Bronchial epithelial cell (primary cell): ENCODE measurements at places on chromosomes 5 and 9. TPM values are rescaled to one million over a fixed set of nuclear protein-coding genes. Genes with fewer than 3 reads are reported as not detected.
A peak's percentile ranks its signal among the peaks of the same experiment; 100 is the strongest.

IFNK gene
- total RNA-seq: not detected in 2 replicates

F12 gene
- total RNA-seq: 5.0 and 7.9 TPM in 2 replicates

- DNase-seq: no peak
These were observed 33.6 kb upstream of the MEGF10 start for GRCh38 chr5:127256886-127257597.

IL31RA gene
- total RNA-seq: 0.13 and 0.26 TPM in 2 replicates

- no peak for DNase-seq
These were observed 48.0 kb downstream of the SLC12A7 start for GRCh38 chr5:1063661-1064382.

GRCh38 chr9:89387197-89387849, 69.0 kb downstream of the SECISBP2 start:
- no peak for DNase-seq

PDLIM4 gene
- total RNA-seq: 12.9 and 18.8 TPM in 2 replicates

- no peak for DNase-seq
These were observed 598 bp upstream of the TMED7 start for GRCh38 chr5:115626445-115626823.

DNA sequence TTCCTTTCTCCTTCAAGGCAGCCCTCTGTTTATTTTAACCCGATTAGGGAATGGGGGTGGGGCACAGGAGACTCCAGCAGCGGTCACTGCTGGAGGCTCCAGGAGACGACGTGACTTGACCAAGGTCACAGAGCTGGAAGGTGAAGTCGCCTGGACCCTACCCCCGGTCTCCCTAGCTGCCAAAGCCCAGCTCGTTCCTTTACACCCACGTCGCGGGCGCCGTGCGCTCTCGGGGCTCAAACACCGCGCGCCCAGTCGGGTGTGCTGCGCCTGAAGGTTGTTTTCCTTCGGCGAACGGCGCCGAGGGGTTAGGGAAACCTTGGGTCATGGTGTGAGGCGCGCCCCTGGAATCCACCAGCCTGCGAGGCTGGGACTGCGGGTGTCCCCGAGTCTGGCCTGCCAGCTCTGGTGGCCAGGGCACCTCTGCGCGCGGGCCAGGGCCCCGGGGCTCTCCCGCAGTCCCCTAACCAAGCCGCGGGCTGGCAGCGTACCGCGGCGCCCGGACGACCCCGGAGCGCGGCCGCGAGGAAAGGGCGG, 747 bp upstream of the UNC5A start:
- DNase-seq: no peak

DNA sequence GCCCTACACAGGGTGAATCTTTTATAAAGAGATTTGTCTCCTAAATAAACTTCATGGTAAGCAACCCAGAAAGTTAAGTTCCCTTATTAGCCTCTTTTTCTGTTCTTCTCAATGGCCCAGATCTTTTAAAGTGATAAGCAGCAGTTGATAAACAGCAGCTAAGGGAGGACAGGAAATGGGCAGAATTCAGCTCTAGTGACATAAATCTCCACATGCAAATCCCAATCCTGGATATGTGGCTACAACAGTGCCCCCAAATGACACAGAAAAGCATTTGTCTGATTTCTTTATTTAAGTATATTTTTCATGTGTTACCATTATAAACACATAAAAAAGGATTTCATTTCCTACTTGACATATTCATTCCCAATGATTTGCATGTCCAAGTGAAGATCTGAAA, 199.0 kb downstream of the DTWD2 start:
- DNase-seq: no peak

C7 gene
- under 0.01 TPM in 1 of 2 replicates, not detected in the other for total RNA-seq

- DNase-seq: peak; percentile 54
These were observed 10.2 kb upstream of the TIFAB start for GRCh38 chr5:135462304-135462703.

- no peak for DNase-seq
These were observed 97.7 kb downstream of the NPR3 start for GRCh38 chr5:32808783-32809182.

DNA sequence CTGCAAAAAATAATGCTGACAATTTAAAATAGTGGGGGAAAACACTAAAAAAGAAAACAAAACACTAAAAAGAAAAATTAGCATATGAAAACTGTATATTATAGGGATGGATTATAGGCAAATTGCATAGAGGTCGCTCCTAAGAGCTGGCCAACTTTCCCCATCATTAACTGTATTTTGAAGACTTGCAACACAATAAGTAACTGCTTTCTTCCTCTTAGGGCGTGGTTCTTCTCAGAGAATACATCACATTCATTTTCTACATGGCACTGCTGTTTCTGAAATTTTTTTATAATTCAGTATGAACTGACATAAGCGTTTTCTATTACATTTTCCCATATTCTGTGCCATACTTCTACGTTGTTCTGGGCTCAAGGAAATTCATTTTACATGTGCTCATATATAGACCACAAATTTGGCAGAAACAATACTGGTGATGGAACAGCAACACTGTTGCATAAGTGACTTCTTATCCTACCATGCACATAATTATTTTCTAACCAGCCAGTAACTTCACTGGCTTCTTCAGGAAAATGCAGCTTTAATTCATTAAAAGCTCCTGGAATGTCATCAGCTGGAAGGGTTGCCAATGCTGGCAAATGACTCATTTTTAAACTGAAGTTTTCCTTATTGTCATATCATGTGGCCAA, 171.2 kb upstream of the DMAC1 start:
- DNase-seq: no peak

DNA sequence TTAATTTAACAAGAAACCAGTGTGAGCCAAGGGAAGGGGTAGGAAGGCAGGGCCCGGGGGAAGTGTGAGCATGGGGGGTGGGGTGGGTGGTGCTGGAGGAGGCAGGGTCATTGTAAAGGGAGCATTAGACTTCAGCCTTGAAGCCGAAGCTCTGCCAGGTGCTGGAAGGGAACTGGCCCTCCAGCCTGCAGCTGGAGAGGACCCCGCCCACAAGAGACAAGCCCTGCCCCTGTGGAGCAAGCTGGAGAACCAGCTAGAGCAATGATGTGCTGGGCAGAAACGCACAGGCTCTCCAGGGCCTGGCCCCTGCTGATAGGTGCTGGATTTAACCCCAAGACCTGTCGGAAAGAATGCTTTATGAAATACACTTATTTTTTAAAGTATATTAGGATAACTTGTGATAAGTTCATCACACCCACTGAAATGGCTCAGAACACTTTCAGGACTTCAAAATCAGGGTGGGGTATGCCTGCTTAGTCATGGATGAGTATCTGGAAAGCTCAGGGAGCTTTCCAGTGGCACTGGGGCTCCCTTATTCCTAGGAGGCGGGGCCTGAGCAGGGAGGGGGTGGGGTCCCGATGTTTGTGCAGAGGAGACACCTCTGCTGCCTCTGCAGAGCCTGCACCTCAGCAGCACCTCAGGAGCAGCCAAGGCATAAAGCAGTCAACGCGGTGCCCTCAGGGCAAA, 27.1 kb downstream of the UBE2QL1 start:
- DNase-seq: no peak

GCNT4 gene
- 2.9 and 5.5 TPM in 2 replicates for total RNA-seq

GRCh38 chr9:15578714-15579113, 25.9 kb downstream of the CCDC171 start:
- no peak for DNase-seq

- DNase-seq: no peak
These were observed 107.1 kb downstream of the GNA14 start for GRCh38 chr9:77541055-77541454.

DNA sequence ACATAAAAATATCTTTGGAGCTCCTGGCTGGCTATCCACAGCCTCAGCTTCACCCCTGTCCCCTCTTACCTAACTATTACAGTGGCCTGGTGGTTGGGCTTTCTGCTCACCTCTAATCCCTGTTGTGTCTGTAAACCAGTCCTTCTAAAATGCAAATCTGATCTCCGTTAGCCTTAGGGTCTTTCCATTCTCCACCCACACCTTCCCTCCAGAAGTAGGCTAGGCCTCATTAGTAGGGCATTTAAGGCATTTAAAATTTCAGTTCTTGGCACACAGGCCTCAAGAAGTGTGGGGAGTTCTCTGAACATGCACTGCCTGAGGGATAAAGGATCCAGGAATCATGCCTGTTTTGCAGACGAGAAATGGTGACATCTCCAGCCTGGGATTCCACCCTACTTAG, 26.4 kb upstream of the STC2 start:
- DNase-seq: no peak

- peak; percentile 34 for DNase-seq
These were observed 3.3 kb downstream of the ASTN2 start for GRCh38 chr9:117411547-117411946.

- no peak for DNase-seq
These were observed 512.3 kb upstream of the MPDZ start for GRCh38 chr9:13791816-13792215.

DNA sequence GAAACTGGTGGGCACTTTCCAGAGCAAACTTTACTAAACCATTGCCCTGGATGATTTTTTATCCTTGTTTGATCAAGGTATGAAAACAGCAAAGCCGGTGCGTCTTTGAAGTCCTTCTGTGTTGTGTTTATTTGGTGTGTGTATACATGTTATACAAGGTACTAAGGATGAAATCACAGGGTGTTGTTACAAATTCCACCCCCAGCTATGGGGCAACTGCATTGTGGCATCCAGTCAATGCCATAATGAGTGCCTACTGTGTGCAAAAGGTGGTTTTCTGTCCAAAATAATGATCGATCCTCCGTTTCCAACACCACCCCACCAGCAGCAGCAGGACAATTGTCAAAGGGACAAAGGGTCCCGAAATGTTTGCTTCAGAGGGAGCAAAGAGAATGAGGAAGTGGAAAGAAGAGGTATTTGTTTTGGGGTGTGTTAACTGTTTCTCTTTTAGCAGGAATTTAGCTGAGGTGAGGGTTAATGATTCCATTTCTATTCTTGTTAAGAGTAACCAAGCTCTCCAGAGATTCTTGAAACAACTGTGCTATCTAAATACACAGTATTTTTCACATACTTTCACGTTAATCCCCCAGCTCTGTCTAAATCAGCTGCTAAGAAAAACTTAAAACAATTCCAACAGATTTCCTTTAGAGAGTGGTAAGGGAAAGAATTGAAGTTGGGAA, 568.7 kb upstream of the KLF4 start:
- peak; percentile 56 for DNase-seq

- no peak for DNase-seq
These were observed 122.5 kb upstream of the RASGRF2 start for GRCh38 chr5:80837679-80838078.

DNA sequence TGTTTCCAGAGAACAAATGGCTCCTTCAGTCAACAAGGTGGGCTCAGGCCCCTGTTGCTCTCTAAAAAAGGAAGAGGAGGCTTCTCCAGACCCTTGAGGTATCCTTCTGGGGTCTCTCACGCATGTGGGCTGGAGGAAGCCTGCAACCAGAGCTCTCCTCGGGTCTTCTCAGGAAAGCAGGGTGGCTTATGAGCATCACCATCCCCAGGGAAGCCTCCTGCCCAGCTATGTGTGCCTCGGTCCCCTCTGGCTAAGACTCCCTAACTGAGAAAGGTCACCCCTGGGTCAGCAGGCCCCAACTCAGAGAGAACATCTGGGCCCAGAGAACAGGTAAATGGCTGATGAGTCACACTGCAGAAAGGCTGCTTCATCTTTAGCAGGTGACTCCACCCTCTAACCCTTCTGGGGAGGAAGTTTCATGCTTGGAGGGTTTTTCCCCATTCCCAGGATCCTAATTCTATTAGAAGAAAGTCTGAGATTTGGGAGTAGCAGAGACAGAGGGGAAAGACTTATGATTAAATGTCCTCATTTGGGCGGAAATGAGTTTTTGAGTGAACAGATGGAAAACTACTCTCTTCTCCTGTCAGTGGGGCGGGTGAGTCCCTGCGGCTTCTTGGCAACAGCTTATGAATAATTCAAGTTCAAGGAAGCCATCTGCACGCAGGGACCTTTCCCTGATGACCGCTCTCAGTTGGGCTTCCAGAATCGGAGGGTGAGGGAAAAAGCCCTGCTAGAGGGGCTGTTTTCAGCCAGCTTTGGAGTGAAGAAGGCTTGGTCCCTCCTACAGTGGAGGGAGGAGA, 41.9 kb downstream of the TGFBI start:
- peak; percentile 53 for DNase-seq

FBP2 gene
- total RNA-seq: not detected in 2 replicates

DNA sequence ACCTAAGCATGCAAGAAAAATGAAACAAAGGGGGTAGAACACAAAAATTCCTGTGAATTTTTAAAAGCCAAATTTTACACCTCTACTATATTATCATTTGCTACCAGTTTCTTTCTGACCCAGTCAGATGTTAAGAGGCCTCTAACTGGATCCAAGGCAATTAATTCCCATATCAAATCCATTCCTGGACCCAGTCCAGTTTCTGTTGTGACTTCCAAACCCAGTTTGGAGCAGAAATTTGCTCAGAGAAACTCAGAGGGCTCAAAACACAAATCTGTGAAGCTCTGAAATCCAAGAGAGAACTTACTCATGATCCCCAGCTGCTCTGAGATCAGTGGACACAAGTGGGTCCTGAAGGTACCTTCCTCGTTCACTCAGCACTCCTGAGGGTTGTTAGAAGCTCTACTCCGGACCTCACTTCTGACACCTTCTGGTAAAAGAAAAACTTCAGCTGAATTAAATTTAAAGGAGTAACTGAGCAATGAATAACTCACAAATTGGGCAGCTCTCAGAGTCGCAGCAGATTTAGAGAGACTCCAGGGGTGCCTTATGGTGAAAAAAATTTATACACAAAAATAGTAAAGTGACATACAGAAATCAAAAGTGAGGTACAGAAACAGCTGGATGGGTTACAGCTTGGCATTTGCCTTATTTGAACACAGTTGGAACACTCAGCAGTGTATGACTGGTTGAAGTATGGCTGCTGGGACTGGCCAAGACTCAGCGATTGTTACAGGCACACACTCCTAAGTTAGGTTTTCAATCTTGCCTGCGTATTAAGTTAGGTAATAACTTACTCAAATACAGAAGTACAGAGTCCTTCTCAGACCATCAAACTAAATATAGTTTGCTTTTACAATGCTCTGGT, 32.4 kb downstream of the INSL4 start:
- DNase-seq: peak; percentile 42

DNA sequence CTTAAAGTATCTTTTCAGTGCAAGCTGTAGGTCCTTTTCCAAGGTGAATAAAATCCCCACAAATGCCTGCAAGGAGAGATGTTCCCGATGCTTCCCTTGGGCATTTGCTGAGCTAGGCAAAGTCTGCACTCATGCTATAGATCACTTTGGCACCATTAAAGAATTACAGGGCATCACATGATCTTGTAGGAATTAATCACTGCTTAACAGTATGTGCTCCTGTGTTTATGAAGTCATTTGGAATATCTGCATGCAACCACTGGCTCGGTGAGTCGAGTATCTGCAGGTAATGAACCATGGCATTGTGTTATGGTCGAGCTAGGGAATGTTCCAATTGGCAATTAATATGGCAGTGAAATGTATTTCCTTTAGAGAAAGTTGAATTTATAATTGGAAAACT, 615.1 kb downstream of the TLE1 start:
- peak; percentile 30 for DNase-seq

- no peak for DNase-seq
These were observed 31.5 kb downstream of the MLANA start for GRCh38 chr9:5922192-5922591.

DNA sequence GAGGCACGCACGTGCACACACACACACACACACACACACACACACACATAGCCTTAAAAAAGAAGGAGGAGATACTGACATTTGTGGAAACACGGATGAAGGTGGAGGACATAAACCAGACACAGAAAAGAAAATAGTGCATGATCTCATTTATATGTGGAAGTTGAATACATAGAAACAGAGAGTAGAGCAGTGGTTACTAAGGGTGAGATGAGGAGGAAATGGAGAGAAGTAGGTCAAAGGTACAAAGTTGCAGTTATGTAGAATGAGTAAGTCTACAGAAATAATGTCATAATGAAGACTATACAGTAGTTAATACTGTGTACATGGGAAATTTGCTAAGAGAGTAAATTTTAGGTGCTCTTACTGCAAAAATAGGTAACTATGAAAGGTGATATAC, 412.2 kb upstream of the CDH9 start:
- DNase-seq: peak; percentile 69
